ENCODE measurements at places on chromosomes 1 and 21. TPM values are rescaled to one million over a fixed set of nuclear protein-coding genes. Genes with fewer than 3 reads are reported as not detected.
A peak's percentile ranks its signal among the peaks of the same experiment; 100 is the strongest.

OR2L8 gene
- not detected for total RNA-seq

- DNase-seq = no peak
Measured at GRCh38 chr1:88562991-88563390, 121.1 kb upstream of the PKN2 start.

DNA sequence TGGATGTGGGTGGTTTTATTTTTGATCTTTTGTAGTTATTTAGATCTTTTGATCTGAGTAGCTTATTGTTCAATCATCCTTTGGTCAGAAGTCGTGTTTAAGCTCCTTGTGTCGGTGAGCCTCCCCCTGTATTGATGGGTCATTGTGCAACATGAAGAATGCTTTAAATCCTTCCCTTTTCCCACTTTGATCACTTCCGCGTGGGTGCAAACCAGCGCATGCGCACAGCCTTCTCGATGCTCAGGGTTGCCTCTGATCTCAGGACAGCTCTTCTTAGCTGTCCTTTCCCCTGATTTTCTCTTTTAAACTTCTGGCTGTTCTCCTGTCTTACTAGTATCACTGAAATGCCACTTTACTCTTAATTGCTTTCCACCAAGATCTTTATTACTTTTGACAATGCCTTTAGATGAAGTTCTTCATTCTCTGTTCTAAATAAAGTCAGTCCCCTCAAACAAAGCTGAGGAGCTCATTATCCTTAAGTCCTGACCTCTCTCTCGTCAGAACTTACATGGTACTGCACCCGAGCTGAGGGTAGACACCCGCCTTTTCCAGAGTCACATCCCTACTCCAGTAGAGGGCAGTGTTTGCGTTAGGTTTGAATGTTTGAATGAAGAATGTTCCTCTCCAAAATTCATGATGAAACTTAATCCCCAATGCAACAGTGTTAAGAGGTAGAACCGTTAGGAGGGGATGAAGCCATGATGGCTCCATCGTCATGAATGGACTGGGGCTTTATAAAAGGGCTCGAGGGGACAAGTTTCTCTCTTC lies 547.9 kb upstream of the TMPRSS15 start:
- DNase-seq = peak; percentile 6

GRCh38 chr1:109391157-109391556 lies 6.6 kb downstream of the SORT1 start:
- DNase-seq = no peak

DNA sequence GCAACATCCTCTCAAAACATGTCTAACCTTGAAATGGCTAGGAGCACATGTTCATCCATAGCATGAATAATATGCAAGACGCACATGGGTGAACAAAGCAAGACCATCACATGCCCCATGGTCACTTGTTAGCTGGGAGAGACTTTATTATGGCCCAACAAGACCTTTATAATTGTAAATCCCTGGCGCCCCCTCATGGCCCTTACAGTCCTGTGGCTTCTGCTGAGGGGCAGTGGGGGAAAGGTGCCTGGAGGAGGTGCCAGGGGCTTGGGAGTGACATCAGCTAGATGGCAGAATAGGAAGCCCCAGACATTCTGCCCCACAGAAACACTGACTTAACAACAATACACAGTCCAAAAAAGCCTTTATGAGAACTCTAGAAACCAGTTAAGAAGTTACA lies 51.7 kb downstream of the CSMD2 start:
- no peak for DNase-seq
